ENCODE measurements at places on chromosomes 6 and 20.
A peak's percentile ranks its signal among the peaks of the same experiment; 100 is the strongest.

- DNase-seq: peak; percentile 92
Observed at GRCh38 chr6:35727935-35728682, 8.7 kb upstream of the ARMC12 start.

DNA sequence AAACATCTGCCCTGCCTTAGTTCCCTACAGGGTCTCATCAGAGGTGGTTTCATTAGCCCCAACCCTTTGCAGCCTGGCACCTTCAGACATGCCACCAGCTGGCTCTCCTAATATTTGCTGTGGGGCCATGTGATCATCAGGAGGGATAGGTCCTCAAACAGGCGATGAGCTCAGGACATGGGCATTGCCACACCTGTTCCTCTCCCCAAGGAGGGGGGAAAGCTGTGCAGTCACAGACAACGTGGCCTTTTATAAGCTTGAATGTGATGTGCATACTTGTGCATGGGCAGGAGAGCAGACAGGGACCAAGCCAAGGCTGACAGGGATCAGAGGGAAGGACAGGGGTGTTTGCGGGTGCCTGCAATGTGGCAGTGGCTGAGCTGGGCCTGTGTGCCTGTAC is 78.8 kb upstream of the ZNFX1 start:
- no peak for DNase-seq

- no peak for DNase-seq
Observed at GRCh38 chr6:166610069-166610468, 17.0 kb downstream of the RPS6KA2 start.

- DNase-seq: no peak
Observed at GRCh38 chr6:32439602-32440214, at the start of gene HLA-DRA. Gene HLA-DRA (plus strand): TSS chr6:32439887. CDS start chr6:32439951, 64 bp downstream.

GRCh38 chr20:61929561-61929960 is 136.1 kb downstream of the TAF4 start:
- no peak for DNase-seq

DNA sequence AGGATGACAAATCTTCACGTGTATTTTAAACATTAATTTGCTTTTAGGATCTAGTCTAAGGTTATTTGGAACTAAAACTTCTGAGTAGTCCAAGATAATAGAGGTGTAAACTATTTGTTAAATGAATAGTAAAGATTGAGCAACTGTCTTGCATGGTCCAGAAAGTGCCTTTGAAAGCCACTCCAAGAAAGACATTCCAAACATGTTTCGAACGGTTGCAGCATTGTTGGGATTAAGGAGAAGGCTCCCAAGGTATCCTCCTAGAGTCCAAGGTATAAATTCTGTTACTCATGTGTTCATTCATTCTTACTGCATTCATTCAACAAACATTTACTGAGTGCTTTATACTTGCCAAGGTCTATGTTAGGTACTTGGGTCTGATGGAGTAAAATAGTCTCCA is 28.8 kb upstream of the MYLK2 start:
- no peak for DNase-seq

DNA sequence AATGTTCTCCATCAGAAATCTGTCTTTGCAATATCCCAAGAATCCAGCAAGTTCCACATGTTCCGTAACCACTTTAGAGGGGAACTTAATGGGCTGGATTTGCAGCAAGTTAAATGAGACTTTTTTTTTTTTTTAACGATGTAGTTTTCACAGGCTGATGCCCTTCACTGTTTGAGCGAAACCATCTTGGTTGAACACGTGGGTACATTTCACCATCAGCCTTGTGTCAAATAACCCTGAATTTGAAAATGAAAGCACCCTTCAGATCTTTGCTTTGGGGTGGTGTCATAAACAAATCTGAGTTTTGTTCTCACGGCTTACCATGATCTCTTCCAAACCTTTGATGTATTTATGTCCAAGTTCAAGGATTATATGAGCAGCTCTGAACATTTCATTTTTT is 73.7 kb upstream of the EXOC2 start:
- no peak for DNase-seq

- DNase-seq: no peak
Observed at GRCh38 chr6:3762359-3762758, 10.8 kb upstream of the PXDC1 start.

GRCh38 chr6:72676995-72677394 is 55.1 kb downstream of the KCNQ5 start:
- no peak for DNase-seq

DNA sequence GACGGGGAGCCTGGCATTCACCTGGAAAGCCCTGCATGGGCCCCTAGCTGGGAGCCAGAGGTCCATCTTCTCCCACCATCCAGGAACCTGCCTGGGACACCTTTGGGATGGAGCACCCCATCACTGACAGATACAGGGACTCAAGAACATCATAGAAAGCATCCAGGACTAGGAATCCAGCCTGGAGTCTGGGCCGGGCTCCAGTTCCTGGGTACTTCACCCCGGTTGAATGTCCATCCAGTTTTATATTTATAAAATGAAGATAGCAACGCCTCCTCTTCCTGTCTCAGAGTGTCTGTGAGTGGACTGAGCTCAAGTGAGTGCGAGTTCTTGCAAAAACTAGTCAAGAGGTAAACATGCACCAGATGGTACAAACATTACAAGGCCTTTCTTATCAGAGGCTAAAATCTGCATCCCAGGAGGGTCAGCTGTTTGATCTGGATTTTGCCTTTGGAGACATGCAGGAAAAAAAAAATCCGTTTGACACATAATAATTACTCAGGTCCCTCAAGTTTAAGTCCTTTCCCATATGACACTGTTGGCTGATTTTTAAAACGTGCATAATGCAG is 27.4 kb downstream of the ZC3H12D start:
- DNase-seq: no peak

GRCh38 chr6:157513619-157514485 is 132.9 kb downstream of the ZDHHC14 start:
- no peak for DNase-seq

DNA sequence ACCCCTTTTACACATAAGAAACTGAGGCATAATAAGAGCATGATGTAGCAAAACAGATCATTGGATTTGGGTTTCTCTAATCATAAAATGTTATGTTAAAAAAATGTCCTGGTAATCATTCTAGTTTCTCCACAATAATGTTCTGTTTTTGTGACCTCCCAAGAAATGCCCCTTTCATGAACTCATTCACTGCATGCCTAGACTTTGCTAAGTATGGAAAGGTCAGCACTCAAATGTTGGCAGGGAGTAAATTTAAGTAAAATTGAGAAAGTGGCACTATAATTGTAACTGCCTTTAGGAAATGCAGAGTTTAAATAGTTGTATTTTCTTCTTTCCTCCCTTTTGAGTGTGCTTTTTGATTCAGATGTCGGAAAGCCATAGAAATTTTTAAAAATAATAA is 48.5 kb upstream of the ID4 start:
- DNase-seq: no peak

- DNase-seq: no peak
Observed at GRCh38 chr6:5994999-5995657, 11.6 kb downstream of the NRN1 start.

DNA sequence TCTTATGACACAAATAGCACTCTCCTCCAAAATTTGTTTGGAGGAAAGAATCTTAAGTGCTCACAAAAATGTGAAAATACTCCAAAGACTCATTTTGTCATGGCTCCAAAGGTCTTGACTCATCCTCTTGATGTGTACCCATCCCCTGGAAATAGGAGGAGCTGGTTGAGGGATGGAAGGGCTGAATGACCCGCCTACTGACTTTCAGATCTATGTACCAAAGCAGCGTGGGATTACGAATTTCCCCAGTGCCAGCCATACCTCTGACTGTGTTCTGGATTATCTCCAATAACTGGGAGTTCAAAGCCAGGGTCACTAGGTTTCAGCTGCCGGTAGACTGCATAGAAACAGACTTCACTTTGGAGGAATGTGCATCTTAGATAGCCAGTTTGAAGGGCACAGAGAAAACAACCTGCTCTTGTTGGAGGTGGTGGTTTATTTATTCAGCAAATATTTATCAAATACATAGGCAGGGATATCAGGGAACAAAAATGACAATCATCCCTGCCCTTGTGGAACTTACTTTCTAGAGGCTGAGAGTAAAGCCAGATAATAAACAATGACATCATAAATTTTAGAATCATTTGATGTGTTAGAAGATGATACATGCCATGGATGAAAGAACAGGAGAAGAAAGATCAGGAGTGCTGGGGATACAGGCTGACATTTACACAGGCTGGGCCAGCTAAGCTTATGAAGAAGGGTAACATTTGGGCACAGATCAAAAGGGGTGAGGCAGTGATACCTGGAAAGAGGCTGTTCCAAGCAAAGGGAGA is 246.6 kb downstream of the TBXT start:
- no peak for DNase-seq

DNA sequence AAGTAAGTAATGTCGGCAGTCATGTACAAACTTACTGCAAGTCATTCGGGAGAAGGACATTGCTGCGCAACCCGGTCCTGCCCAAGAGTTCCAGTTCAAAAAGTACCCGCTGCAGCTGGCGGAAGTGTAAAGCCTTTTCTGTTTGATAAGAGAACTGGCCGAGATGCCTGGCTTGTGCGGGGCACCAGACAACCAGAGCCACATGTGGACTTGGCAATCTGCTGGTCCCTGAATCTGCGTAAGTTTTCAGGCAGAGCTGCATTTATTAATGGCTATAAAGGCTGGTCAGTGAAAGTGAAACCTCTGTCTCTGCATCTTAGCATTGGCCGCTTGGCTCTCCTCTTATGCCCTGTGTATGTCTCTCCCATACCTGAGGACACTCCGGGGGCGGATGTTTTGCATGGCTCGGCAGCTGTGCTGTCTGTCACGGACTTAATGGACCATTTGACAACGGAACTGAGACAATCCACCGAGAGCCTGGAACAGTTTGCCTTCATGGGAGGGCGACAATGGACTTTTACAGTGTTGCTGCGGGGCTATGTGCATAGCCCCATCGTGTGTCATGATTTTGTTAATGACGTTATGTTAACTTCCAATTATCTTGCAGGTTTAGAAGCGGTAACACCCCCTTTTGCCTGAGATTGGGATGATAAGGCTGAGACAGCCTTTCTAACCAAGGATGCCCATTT is 19.8 kb upstream of the RGS17 start:
- no peak for DNase-seq

GRCh38 chr6:4271761-4272470 is 136.5 kb upstream of the ECI2 start:
- DNase-seq: no peak

DNA sequence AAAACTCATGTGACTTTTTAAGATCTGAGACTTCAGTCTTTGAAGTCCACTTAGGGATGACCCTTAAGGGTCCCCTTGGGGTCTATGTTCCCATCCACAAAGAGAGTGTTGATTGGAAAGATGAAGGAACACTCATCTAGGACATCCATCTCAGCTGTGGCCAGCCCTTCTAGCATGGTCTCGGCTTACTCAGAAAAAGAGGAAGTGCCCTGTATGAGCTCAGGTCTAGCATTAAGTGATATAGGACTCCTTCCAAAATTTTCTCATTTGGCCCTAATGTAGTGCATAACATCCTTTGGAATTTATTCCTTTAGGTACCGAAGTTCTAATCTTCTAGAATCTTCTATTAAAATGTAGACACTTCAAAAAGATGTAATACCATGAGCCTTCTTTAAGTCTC is 77.4 kb downstream of the NDUFAF5 start:
- no peak for DNase-seq

DNA sequence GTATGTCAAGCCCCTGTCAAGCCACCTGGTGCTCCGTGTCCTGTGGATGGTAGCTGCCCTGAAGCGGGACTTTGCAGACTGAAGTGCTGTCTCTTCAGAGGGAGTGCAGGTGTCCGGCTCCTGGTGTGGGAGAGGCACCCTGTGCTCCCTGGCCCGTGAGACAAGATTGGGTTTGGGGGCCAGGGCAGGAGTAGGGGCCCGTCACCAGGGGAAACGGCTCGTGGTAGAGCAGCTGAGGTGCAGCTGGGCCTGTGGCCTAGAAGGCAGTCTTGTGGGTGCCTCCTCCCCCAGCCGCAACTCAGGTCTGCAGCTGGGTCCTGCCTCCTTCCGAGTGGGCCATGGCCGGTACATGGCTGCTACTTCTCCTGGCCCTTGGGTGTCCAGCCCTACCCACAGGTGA is at the start of gene PTCRA:
Gene PTCRA, plus strand, starts transcription at position 322 of the 400 bp plus-strand sequence. Its CDS starts 17 bp downstream, at position 339.
- no peak for DNase-seq

DNA sequence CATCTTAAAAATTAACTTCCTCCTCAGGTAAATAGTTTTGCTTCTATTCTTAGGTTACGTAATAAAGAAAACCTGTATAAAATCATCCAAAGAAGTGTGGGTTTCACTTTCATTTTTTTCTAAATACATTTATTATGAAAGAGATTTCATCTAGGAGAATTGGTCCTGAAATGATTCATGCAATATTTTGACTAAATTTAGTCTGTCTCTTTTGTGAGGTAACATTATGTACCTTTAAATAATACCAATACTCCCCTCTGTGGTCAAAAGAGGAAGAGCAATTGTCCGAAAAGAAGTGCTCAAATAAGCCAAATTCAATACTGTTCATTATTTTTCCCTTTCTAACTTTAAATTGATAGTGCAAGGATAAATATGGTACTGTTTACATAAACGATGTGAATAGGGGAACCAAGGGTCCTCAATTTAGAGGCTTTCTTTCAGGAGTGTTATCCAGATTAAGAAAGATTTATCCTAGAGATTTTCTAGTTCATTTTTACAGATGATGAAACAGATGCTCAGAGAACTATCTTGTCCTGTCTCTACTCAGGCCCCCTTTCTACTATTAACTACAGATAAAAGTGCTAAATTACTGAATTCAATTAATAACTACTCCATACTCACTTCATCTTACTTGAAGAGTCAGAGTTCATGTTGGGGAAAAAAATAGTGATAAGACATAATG is 26.2 kb downstream of the CYP39A1 start:
- DNase-seq: no peak

GRCh38 chr6:40906759-40907158 is 132.3 kb downstream of the UNC5CL start:
- DNase-seq: no peak

Data from GF-D8 (cell line).